ENCODE measurements at places on chromosomes 2 and 18.

DNA sequence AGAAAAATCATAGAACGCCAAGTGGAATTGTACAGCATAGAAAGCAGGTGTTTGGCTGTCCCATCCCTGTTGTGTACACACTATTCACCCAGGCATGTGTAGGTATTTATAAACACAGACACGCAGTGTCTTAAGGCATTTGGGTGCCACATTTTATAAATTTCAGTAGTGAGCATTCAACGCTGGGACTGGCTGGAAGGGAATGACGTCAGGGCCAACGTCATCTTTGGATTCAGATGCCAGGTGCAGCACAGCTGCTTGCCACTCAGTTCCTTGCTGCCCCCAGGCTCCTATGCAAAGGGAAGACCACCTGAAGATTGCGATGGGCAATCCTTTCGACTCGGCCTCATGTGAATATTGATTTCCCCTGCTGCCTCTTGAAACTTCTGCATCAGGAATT, 461.7 kb upstream of the SOX11 start:
- no peak for DNase-seq

GRCh38 chr2:146917431-146918042, 927.3 kb upstream of the ACVR2A start:
- DNase-seq: no peak

DNA sequence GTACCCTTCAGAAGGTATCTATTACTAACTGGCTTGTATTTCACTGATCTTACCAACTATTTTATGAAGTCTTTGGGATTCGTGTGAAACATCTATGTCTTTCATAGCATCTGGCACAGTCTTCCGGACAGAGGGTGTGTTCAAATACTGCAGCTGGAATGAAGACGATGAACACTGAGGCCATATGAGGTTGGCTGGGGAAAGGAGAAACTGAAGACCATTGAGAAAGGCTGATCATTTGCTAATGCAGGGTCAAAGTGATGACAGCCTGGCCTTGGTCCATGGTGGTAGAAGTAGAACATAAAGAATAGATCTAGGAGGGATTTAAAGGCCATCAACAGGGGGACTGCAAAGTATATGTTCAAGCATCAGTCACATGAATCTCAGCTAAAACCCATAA, 132.7 kb downstream of the CCBE1 start:
- no peak for DNase-seq

DNA sequence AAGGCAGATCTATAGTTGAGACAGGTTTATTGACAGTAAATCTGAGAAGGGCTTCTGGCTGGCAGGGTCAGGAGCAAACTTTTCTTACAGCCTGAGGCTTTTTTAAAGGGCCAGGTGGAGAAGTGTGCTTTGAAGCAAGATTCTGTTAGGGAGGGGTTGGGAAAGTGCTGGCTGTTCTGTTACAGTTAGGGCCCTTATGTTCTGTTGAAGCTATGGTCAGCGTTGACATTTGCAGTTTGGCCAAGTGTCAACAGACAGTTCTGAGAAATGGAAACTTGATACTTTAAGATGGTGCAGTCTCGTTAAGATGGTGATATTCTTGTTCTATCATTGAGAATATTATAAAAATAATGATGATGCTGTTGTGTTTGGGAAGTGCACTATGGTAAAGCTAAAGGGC, 154.2 kb downstream of the RDH14 start:
- DNase-seq: no peak

DNA sequence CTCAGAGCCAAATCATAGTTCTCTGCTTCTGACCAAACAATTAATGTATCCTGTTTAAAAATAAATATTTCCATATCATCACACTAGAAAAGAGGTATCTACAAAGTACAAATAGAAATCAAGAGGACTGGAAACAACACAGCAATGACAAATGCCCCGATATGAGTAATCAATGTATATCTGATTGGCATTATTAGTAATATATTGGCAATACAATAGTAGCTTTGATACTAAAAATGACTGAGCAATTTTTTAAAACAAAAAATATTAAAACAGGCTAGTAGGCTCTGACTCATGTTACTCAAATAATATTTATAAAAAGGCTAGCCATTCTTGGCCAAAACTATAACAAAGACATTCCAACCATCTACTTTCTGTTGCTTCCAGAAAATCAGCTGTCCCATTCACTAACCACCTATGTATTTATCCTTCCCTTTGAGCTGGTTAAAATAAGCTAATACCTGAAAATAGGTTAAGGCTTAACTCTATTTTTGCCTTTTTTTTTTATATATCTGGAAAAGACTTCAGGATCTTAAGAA, 13.3 kb downstream of the PPP4R3B start:
- DNase-seq: no peak
